Activated naive CD4-positive, alpha-beta T cell treated with anti-CD3 and anti-CD28 coated beads, Interleukin-2, amount 50 U/mL, for 72 hours (primary cell): ENCODE measurements at places on chromosomes 7 and 10. TPM values are rescaled to one million over a fixed set of nuclear protein-coding genes. Genes with fewer than 3 reads are reported as not detected.

Gene NUTM2E
- not detected for total RNA-seq

Gene RNLS
- total RNA-seq = 3.8 TPM

Gene FBXW4
- total RNA-seq = 35.7 TPM

Gene UNCX
- total RNA-seq = not detected

Gene SLC29A3
- 2.0 TPM for total RNA-seq

Gene CLIP2
- total RNA-seq = 0.89 TPM

Gene IGF2BP3
- 0.56 TPM for total RNA-seq

Gene LRRD1
- total RNA-seq = not detected

Gene CPXM2
- total RNA-seq = not detected

Gene STN1
- total RNA-seq = 54.5 TPM

Gene NRCAM
- total RNA-seq = 0.80 TPM

Gene LIPN
- total RNA-seq = not detected

Gene CEP55
- total RNA-seq = 85.1 TPM

Gene ACHE
- 0.12 TPM for total RNA-seq
